ENCODE measurements at places on chromosomes 7 and 10. TPM values are rescaled to one million over a fixed set of nuclear protein-coding genes. Genes with fewer than 3 reads are reported as not detected.

Gene HOXA9
- total RNA-seq = 0.18 TPM

Gene OR2A1
- not detected for total RNA-seq

Gene OPN4
- total RNA-seq = not detected

Gene JAKMIP3
- 0.07 TPM for total RNA-seq

Gene SPDYE9
- not detected for total RNA-seq

DNA sequence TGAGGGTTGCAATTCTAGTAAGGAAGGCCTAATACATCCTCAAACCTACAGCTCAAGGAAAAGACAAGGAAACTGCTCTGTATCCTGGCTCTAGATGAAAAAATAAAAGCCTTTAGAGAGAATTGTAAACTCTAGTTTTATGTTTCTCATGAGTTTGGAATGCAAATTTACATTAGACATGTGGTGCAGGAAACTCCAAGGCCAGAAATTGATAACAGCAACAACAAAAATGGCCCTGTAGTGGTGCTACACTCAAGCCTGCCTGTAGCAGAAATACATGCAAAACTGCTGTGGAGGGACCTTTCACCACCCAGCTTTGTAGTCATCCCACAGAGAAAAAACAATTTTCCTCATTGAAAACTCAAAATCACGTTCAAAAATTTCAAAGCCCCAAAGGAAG, 546.7 kb upstream of the LRRN3 start:
- DNase-seq = no peak

DNA sequence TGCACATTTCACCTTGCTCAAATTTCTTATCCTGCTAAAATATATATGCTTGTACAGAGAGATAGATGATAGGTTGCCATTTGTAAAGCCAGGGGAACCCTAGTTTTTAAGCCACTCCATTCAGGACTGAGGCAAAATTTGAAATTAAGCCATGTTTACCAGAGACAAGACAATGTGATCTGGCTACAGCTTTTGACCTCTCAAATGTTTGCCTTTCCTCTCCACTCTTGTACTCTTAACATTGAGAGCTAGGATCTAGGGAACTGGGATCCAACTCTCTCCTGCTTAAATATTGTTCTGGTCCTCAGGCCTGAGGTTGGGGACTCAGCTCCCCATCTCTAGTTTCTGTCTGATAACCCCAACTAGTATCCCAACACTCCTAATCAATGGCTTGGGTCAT, 15.9 kb downstream of the HYAL4 start:
- no peak for DNase-seq

GRCh38 chr7:134948736-134949135, 37.6 kb upstream of the AGBL3 start:
- DNase-seq = no peak

All from pulmonary artery endothelial cell (primary cell).